ENCODE measurements at places on chromosomes 12 and 14. TPM values are rescaled to one million over a fixed set of nuclear protein-coding genes. Genes with fewer than 3 reads are reported as not detected.

- no peak for DNase-seq
Observed at GRCh38 chr12:93056971-93057535, 128.0 kb upstream of the EEA1 start.

- DNase-seq, result no peak
Observed at GRCh38 chr12:111442301-111443045, 36.8 kb downstream of the SH2B3 start.

DNA sequence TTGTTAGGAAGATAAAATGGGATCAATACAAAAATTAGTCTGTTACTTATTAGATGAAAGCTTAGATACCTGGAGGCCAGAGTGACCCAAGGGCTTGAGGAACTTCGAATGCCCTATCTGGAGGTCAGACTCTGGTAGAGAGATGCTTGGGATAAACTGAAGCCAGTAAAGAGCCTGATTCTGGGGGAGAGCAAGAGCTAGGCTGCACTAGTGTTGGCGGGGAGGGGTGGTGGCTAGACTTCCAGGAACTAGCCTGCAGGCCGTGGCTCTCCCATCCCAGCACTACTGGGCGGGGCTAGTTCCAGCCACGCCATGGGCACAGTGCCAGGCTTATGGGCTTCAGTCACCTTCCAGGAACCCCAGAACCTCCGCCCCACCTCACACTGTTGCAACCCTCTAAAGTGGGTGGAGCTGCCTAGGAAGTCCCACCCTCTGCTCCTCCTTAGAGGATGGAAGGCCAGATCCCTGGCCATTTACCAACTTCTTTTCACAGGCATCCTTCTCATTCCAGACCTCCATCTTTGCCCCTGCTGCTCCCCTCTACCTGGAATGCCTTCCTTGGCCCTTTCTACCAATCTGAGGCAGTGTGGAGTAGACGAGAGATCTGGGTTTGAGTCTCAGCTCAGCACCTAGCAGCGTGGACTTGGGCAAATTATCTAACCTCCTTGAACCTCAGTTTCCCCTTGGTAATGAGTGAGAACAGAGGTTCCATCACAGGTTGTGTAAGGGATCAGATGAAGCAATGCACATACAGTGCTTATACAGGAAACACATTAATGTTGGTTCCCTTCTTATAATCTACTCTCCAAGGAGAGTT, 6.3 kb upstream of the NFE2 start:
- DNase-seq, result peak; percentile 20

GRCh38 chr14:31777312-31777711, 216.1 kb downstream of the NUBPL start:
- DNase-seq, result no peak

SIX1 gene
- total RNA-seq, result 23.5 TPM

OVCH1 gene
- not detected for total RNA-seq

PTPN6 gene
- 43.2 TPM for total RNA-seq

Data from prostate gland (tissue), 2 donors.